ENCODE measurements at places on chromosomes 5 and 9. TPM values are rescaled to one million over a fixed set of nuclear protein-coding genes. Genes with fewer than 3 reads are reported as not detected.

The ANKRA2 gene
- 10.6 TPM for polyA plus RNA-seq

The TMEM252 gene
- not detected for polyA plus RNA-seq

DNA sequence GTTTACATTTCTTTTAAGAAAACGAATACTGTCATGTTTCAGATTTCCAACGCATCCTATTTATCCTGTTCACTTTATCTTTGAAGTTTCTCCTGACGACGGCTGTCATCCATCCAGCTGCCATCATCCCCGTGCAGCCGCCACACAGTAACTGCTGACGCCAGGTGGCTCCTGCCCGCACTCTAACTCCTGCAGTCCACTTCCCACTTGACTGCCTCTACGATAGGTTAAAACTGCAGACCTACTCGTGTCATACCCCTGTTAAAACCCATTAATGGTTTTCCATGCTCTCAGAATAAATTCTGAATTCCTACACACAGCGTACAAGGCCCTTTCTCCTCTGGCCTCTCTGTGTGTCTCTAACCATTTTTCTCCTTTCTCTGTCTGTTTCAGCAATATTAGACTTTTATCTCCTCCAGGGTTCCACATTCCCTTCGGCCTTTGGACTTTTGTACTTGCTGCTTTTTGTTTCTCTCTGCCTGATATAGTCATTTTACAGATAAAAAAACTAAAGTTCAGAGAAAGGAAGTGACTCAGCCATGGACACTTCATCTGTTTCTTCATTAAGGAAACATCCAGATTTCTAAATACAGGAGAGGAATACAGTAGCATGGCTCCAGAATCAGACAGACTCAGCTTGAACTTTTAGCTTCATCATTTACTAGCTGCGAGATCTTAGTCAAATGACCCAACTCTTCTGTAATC lies 84.9 kb downstream of the ADAMTS12 start:
- no peak overlapping the region for H3K27ac ChIP-seq
- no peaks in the 10 kb centered on the region for H3K36me3 ChIP-seq

The EPB41L4A gene
- 4.4 TPM for polyA plus RNA-seq

GRCh38 chr9:33153001-33153400 lies 14.1 kb downstream of the B4GALT1 start:
- no peak overlapping the region for H3K27ac ChIP-seq
- DNase-seq = no peak
- no peaks in the 10 kb centered on the region for H3K36me3 ChIP-seq
- H3K27me3 ChIP-seq = no peaks in the 10 kb centered on the region
- H3K4me3 ChIP-seq = no peak overlapping the region
- H3K4me1 ChIP-seq = peaks cover 25% of the 10 kb centered on the region

- H3K27me3 ChIP-seq = no peaks in the 10 kb centered on the region
- H3K4me1 ChIP-seq = no peaks in the 10 kb centered on the region
- no peak overlapping the region for H3K27ac ChIP-seq
- no peak for DNase-seq
Measured at GRCh38 chr5:78416677-78417425, 56.4 kb downstream of the SCAMP1 start.

DNA sequence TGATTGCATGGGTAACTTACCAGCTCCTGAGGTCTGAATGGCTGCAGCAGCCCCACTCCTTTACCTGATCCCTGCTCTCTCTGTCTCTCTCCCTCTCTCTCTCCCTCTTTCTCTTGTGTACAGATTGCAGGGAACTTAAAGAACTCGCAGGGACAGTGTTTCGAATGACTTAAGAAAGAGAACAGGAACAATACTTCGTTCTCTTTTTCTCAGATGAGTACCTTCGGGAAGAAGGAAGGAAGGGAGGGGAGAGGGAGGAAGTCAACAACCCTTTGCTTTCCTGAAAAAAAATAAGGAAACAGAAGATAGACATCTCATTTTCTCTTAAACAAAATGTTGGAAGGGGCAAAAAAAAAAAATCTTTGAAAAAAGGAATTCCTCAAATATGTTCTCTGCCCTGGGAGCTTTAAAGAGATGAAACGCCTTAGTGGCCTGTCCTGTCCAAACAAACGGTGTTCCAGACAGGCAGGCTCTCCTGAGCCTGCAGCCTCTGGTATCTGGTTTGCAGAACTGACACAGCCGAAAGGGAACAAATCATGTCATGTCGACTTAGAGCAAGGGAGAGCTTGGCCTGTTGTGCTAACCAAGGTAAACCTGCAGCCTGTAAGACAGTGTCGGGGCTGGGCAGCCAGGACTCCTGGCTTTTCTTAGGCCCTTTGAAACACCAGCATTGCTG lies at the start of gene ZNF366:
TSS of gene ZNF366 (minus strand) at position 180 of the 676 bp plus-strand sequence. CDS start 45,914 bp downstream, outside the sequence.
- no peaks in the 10 kb centered on the region for H3K4me1 ChIP-seq
- no peaks in the 10 kb centered on the region for H3K36me3 ChIP-seq
- no peaks in the 10 kb centered on the region for H3K27me3 ChIP-seq
- DNase-seq = no peak
- H3K4me3 ChIP-seq = no peak within 1 kb of the TSS
- no peak within 1 kb of the TSS for H3K27ac ChIP-seq

- DNase-seq = no peak
- H3K27ac ChIP-seq = no peak overlapping the region
- H3K4me3 ChIP-seq = no peak overlapping the region
- H3K4me1 ChIP-seq = peaks cover 19% of the 10 kb centered on the region
Measured at GRCh38 chr5:56412601-56413379, 179.7 kb upstream of the ANKRD55 start.

DNA sequence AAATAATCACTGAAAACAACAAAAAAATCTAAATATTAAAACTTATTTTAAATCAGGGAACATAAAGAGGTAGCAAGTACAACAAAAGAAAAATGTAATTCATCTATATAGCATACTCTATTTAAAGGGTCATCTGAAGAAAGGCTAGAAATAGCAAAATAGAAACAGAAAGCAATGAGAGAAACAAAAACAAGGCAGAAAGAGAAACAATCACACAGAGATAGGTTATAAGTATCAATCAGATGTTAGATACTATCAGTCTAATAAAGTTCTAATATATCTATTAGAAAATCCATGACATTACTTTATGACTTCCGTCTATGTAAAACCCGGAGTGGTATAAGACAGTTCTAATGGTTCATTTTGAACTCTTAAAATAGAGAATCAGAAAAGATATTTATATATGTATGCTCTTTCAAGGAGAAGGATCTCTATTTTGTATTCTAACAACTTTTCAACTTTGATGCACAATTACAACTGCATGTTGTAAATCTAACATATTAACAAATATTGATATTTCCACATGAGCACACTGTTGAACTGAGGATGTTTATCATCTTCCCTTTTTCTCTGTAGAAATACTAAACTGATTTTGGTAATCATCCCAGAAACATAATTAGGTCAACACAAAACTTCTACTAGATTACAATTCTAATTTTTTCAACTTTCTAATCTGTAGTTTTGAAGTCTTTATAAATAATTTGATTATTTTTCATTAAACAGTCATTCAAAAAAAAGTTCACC lies 15.8 kb downstream of the RICTOR start:
- H3K27ac ChIP-seq = no peak overlapping the region
- no peak for DNase-seq
- H3K4me3 ChIP-seq = no peak overlapping the region
- no peaks in the 10 kb centered on the region for H3K36me3 ChIP-seq

DNA sequence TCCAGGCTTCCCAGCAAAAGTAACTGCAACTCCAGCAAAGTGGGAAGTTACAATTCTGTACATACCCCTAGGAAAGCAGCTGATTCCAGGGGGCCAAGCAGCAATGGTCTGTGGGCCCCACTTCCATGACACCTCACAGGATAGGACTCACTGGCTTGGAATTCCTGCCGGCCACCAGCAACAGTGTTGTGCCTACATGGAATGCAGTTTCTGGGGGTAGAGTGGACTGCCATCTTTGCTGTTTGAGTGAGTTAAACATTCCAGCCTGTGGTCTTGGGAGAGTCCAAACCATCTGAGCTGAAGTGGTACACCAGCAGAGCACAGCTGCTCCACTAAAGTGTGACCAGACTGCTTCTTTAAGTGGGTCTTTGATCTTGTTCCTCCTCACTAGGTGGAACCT lies 13.4 kb upstream of the FBN2 start:
- no peaks in the 10 kb centered on the region for H3K4me1 ChIP-seq
- no peaks in the 10 kb centered on the region for H3K27me3 ChIP-seq
- no peak for DNase-seq
- no peak overlapping the region for H3K27ac ChIP-seq

- H3K27ac ChIP-seq = peak overlapping the region; percentile 62
- peaks cover 3% of the 10 kb centered on the region for H3K36me3 ChIP-seq
- H3K27me3 ChIP-seq = no peaks in the 10 kb centered on the region
- peak overlapping the region; percentile 72 for H3K4me3 ChIP-seq
- peak; percentile 84 for DNase-seq
Measured at GRCh38 chr9:127451858-127452656, 747 bp downstream of the LRSAM1 start.

DNA sequence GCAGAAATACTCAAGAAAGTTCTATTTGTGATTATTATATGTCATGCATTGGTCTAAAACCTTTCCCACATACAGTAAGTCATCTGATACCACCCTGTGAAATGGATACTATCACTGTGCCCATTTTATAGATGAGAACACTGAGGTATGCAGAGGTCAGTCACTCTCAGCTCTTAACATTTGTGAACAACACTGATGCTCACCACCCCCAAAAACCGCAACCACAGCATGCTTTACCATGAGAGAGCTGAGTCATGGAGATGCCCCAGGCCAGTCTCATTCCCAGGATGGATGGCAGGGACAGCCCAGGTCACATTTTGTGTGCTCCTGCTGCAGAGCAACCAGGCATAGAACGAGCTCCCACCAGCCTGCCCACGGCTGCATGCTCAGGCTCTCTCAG lies 53.5 kb upstream of the IRX1 start:
- DNase-seq = no peak
- H3K27ac ChIP-seq = no peak overlapping the region
- no peak overlapping the region for H3K4me3 ChIP-seq
- no peaks in the 10 kb centered on the region for H3K36me3 ChIP-seq
- no peaks in the 10 kb centered on the region for H3K4me1 ChIP-seq
- no peaks in the 10 kb centered on the region for H3K27me3 ChIP-seq

The ZFP37 gene
- 1.6 TPM for polyA plus RNA-seq

The ZBED3 gene
- 4.2 TPM for polyA plus RNA-seq

- no peak overlapping the region for H3K4me3 ChIP-seq
- no peak overlapping the region for H3K27ac ChIP-seq
- no peaks in the 10 kb centered on the region for H3K36me3 ChIP-seq
- no peaks in the 10 kb centered on the region for H3K27me3 ChIP-seq
- DNase-seq = no peak
Measured at GRCh38 chr5:118529361-118530144, 458.8 kb downstream of the DTWD2 start.

The CAMK2A gene
- polyA plus RNA-seq = 0.12 TPM

GRCh38 chr9:129885018-129885669 lies 49.9 kb downstream of the USP20 start:
- peak; percentile 41 for DNase-seq
- H3K4me3 ChIP-seq = peak overlapping the region; percentile 53
- H3K27ac ChIP-seq = peak overlapping the region; percentile 67
- H3K36me3 ChIP-seq = no peaks in the 10 kb centered on the region
- no peaks in the 10 kb centered on the region for H3K27me3 ChIP-seq
- H3K4me1 ChIP-seq = peaks cover 4% of the 10 kb centered on the region

GRCh38 chr5:13316176-13316575 lies 628.3 kb downstream of the DNAH5 start:
- H3K4me1 ChIP-seq = no peaks in the 10 kb centered on the region
- H3K36me3 ChIP-seq = no peaks in the 10 kb centered on the region
- H3K4me3 ChIP-seq = no peak overlapping the region
- no peak for DNase-seq
- no peaks in the 10 kb centered on the region for H3K27me3 ChIP-seq
- no peak overlapping the region for H3K27ac ChIP-seq

GRCh38 chr5:103561685-103562452 lies 720 bp downstream of the NUDT12 start:
- no peaks in the 10 kb centered on the region for H3K36me3 ChIP-seq
- peak overlapping the region; percentile 61 for H3K4me3 ChIP-seq
- no peaks in the 10 kb centered on the region for H3K27me3 ChIP-seq
- no peaks in the 10 kb centered on the region for H3K4me1 ChIP-seq

The LCN1 gene
- polyA plus RNA-seq = not detected

- no peaks in the 10 kb centered on the region for H3K36me3 ChIP-seq
- H3K27me3 ChIP-seq = no peaks in the 10 kb centered on the region
- H3K4me3 ChIP-seq = no peak overlapping the region
- H3K4me1 ChIP-seq = no peaks in the 10 kb centered on the region
Measured at GRCh38 chr9:5646116-5646515, 17.2 kb downstream of the RIC1 start.

GRCh38 chr5:35149041-35149440 lies 81.2 kb downstream of the PRLR start:
- H3K4me3 ChIP-seq = no peak overlapping the region
- H3K27ac ChIP-seq = no peak overlapping the region
- no peaks in the 10 kb centered on the region for H3K27me3 ChIP-seq
- DNase-seq = no peak
- H3K36me3 ChIP-seq = no peaks in the 10 kb centered on the region

- peaks cover 7% of the 10 kb centered on the region for H3K4me1 ChIP-seq
- no peaks in the 10 kb centered on the region for H3K27me3 ChIP-seq
- no peak overlapping the region for H3K4me3 ChIP-seq
- H3K36me3 ChIP-seq = no peaks in the 10 kb centered on the region
- peak; percentile 21 for DNase-seq
Measured at GRCh38 chr5:68730220-68730978, 363.4 kb upstream of the SLC30A5 start.

- H3K27me3 ChIP-seq = no peaks in the 10 kb centered on the region
- DNase-seq = no peak
- H3K36me3 ChIP-seq = no peaks in the 10 kb centered on the region
- no peak overlapping the region for H3K4me3 ChIP-seq
Measured at GRCh38 chr9:2227144-2227867, 212.2 kb downstream of the SMARCA2 start.

The SHOC1 gene
- not detected for polyA plus RNA-seq
